Epithelial cell of esophagus (primary cell): ENCODE measurements at places on chromosomes 7 and 10.

DNA sequence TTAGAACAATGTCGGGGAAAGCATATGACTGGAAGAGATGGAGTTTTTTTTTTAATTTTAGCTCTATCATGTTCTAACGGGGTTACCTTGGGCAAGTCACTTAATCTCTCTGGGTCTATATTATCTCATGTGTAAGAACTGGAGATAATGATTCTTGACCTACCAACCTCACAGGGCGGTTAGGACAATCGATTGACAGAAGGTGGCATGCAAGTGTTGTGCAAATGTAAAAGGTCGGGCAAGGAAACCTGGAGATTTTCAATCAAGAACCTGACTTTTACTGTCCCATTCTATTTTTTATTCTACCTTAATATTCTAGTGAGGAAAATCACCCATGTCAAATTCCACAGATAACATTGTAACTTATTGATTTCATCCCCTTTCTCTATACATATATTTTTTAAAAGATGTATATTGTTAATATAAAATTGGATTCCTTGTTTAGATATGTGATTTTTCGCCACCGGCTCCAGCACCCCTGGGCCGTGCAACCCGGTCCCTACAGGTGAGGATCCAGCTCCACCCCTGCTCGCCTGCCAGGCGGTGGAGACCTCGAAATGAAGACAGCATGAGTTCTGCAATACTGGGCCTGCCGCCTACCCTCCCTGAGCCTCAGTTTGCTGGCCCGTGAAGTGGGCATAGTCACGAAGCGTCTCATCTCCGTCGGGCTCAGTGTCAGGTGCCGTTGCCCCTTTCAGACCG is 497.6 kb upstream of the PHF14 start:
- DNase-seq = no peak

- DNase-seq = peak; percentile 5
These were observed 232.7 kb downstream of the PHF14 start for GRCh38 chr7:11206177-11206899.

DNA sequence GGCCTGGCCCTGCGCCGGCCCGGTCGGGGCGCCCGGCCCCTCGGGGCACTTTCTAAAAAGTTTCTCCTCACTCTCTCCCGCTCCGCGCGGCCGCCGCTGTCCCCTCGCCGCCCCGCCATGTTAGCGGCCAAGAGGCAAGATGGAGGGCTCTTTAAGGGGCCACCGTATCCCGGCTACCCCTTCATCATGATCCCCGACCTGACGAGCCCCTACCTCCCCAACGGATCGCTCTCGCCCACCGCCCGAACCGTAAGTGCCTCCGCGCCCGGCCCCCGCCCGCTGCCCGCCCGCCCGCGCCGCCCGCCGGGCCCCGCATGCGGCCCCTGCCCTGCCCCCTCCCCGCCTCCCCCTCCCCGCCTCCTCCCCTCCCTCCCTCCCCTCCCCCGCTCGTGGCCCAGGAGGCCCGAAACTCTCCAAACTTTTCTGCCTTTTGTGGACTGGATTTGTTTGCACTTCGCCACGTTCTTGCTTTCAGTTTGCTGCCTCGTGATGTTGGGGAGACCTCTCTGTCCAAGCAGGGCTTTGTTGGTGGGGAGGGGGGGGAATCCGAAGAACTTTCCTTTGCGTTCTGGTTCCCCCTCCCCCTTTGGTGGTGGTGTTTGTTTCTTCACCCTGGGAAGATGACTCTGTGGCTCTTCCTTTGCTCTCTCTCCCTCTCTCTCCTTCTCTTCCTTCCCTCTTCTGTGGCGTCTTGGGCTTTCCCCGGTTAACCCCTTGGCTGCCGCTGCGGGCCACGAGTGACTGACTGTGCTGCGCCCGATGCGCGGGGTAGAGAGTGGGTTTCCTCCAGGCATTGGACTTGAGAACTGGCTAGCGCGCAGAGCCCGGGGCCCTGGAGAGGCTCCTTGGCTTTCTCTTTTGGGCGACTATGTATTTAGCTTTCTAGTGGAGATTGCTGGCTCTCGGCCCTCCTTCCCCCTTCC is 1.6 kb downstream of the TCF7L2 start:
- DNase-seq = peak; percentile 83

DNA sequence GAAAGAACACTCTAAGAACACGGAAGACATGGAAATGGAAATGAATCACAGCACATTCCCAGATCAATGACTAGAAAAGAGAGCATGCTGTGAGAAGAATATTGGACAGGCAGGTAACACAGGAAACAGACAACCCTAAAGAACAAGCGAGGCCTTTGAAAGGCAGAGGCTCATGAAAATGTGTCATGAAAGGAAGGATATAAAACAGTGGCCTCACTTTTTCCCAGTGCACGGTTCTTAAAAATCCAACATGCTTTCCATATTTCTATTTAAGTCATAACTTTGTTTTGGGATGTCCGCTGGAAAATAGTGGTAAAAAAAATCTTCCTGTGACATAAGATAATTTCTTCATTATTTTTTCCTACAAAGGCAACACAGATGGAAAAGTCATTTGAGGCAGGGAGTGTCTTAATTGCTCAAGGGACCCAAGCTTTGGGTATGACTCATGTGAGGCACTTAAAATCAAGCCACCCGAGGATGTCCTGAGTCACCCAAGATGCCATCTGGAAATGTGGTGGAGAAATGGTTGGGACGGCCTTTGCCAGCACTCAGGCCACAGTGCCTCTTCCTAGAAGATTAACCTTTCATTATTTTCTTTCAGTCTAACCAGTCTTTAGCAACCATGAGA is 17.0 kb downstream of the ITIH5 start:
- DNase-seq = no peak

DNA sequence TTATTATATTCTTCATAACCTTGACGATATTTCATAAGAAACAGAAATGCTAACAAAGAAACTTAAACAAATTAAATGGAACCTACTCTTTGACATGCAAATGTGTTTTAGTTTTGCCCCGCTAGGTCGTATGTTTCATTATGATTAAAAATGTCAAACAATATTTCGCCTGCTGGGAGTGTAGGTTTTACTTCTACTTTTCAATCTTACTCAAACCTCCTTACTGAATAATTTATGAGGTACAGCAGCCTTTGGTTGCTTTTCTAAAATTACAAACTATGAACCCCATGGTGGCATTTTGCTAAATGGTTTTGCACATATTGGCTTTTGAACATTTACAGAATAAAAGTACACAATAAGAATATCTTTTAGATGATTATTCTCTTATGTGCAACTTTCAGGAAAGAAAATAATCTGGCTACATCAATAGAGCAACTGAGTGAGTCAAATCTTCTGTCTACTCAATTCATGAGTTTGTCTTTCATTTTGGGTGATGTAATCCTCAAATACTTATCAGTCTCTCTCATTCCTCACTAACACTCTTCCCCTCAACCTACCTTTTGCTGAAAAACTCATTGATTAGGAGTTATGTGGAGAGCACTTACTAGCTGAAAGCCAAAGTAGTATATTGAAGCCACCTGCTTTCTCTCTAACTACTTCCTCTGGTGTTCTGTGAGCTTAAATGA is 1226.4 kb downstream of the XPNPEP1 start:
- DNase-seq = no peak

DNA sequence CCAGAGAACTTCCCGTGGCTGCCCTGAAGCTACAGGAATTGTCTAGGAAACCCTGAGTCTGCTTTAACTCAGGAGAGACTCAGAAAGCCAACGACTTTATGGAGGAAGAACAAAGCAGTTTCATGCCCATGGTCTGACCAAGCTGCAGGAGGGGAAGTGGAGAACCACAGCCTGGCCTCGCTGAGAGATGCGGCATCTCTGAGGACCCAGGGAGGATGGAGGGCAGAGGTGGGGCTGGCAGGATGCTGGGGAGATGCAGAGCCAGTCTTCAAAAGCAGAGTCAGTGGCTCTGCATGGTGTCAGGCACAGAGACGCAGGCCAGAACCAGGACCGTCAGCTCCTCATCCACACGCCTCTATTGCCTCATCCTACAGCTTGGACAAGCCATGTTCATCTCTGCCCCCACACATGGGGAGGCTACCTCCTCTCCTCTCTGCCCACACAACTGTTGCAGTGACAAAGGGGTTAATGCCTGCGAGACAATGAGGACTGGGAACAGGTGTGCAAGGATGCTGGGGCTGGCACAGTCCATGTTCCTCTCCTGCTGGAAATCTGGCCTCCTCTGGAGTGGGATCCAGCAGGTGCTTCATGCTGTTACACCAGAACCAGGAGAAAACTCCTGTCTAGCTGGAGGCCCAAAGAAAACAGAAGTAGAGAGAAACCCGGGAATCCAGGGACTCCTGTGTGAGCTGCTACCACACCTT is 267.0 kb downstream of the PLXNA4 start:
- DNase-seq = no peak
